ENCODE measurements at places on chromosomes 2 and 18. TPM values are rescaled to one million over a fixed set of nuclear protein-coding genes. Genes with fewer than 3 reads are reported as not detected.

Gene SNED1
- 105 TPM for total RNA-seq

Gene RAX
- total RNA-seq, result not detected

Gene PLEKHA3
- total RNA-seq, result 10.0 TPM

GRCh38 chr2:224890372-224890771 lies 151.9 kb downstream of the DOCK10 start:
- no peak for DNase-seq

- DNase-seq, result no peak
These were observed 47.9 kb downstream of the TRPM8 start for GRCh38 chr2:233965032-233965603.

DNA sequence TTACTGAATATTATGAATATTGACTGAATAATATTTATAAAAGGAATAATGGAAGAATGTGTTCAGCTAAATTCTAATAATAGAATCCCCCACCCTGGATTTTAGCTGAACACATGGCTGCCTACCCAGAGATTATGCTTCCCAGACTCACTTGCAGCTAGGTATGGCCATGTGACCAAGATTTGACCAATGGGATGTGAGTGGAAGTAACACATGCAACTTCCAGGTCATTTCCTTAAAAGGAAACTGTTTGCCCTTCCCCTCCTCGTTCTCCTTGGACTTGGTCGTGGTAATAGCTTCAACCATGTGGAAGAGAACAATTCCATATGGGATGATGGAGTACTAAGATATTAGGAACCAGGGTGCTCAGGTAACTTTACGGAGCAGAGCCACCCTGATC lies 47.8 kb downstream of the KIAA2012 start:
- no peak for DNase-seq

DNA sequence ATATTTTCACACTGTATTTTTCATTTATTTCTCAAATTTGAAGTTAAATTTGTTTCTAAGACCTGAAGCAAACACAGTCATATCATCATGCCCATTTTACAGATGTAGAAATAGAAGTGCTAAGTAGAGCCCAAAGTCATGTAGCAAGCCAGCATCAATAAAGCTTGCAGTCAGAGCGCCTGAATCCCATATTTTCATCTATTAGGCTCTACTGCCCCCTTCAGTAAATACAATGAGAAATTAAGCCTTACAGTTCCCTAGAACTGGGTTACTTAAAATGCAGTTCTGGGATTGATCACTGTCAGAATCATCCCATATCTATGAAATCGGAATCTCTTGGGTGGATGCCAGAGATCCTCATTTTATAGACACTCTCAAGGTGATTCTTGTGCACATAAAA lies 419.9 kb downstream of the TGIF1 start:
- peak; percentile 86 for DNase-seq

GRCh38 chr2:202669841-202670240 lies 35.1 kb downstream of the FAM117B start:
- no peak for DNase-seq

All from fibroblast of the aortic adventitia (primary cell).